NCI-H2029 treated with DMSO at 0.1 percent for 48 hours (cell line): ENCODE measurements at places on chromosomes 12 and 14.

DNA sequence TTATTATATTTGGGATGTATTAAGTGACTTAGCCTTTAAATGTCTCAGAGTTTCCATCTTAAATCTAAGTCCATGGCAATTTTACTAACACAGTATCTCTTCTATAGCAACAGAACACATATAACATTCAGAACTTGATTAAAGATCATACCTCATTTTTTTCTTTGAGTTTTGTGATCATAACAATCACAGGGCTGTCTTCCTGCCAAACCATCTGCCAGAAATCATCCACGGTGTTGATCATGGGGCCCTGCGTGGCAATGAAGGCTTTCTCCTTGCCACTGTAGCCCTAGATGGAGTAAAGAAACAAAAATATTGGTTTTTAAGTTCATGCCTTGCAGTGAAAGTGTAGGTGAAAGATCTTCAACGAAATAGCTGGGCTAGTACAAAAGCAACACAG lies 46.7 kb upstream of the PTPRB start:
- no peak for DNase-seq

DNA sequence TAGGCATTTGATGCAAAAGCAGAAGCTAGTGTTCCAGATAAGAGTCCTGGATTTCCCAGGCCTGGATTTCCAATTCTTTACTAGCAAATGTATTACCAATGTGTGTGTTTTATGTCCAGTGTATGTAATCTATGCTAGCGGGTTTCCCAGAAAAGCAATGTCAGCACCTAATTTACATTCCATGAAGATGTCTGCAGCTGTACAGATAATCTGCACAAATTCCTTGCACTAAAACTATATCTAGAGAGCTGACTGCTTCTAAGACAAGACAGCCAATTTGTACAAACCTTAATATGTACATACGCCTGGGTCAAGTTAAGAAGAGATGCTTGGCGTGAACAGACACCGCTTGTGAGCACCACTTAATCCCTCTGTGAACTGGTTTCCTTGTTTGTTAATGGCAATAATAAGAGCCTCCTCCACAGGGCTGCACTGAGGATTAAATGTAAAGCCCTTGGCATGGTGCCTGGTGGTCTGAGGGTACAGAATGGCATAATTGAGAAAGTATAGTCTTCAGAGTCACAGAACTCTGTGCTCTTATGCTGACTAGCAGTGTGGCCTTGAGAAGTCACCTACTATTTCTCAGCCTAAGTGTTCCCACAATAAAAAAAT lies 185.6 kb downstream of the EPS8 start:
- no peak for DNase-seq

- DNase-seq: no peak
These were observed 82.3 kb downstream of the PDE3A start for GRCh38 chr12:20450591-20451180.

GRCh38 chr14:34204774-34205173 lies 253.9 kb upstream of the EGLN3 start:
- DNase-seq: no peak

- DNase-seq: no peak
These were observed 45.6 kb downstream of the FNTB start for GRCh38 chr14:65032319-65032718.

- no peak for DNase-seq
These were observed 13.9 kb upstream of the CACNA2D4 start for GRCh38 chr12:1932264-1932777.

GRCh38 chr12:207804-208203 lies 6.2 kb downstream of the SLC6A12 start:
- no peak for DNase-seq

DNA sequence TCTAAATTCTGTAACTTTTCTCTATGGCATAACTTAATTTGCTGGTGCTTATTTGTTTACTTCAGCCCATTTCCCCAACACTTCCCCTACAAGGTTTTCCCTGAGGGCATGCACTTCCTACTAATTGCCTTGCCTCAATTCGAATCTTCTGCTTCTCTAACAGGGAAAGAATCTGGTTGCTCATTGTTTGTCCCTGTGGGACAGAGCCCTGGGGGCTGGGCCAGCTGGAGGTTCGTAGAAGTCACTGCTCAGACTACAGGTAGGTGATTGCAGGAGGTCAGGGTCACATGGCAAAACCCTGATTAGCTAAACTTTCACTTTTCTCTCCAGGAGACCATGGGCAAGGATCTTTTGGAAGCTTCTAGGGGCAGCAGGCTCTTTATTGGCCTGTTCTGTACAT lies 72.0 kb downstream of the ZFC3H1 start:
- no peak for DNase-seq

DNA sequence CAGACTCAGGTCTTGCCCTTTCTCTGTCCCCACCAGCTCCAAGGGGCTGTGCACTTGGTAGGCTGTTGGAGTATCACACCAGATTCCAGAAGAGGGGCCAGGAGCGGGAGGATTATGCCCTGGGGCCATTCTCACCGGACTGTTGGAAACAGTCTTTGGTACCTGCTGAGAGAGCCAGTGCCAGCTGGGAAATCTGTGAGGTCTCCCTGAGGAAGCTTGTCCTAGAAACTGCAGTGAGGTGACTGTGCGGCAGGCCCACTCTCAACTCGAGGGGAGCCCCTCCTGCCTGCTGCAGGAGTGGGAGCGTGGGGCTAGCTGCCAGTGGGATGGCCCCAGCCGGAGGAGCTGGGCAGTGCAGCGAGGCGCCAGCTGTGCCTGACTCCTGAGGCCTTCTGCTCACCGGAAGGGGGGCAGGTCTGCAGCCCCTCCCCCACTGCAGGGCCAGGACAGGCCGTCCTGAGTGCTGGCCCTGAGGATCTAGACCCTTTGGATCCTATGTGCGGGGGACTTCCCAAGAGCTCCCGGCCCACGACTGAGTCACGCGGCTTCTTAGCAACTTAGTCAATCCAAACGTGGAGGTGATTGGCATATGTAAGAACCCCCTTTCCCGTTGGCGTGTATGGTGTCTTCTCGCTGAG lies 295.2 kb downstream of the CACNA1C start:
- no peak for DNase-seq

GRCh38 chr12:75550401-75551240 lies 39.2 kb upstream of the KRR1 start:
- DNase-seq: no peak

GRCh38 chr14:32142341-32142740 lies 59.5 kb upstream of the RNU6-7 start:
- no peak for DNase-seq

DNA sequence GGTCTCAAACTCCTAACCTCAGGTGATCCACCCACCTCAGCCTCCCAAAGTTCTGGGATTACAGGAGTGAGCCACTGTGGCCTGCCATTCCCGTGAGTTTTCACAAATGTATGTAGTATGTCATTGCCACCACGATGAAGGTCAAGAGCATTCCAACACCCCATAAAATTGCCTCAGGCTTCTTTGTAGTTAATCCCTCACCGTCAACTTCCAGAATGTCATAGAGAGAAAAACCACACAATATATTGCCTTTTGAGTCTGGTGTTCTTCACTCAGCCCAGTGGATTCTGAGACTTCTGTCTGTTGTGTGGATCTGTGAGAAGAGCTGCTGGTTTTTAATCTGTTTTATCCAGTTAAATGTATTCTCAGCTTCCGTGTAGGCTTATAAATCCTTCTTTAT lies 12.6 kb upstream of the CFAP251 start:
- no peak for DNase-seq

DNA sequence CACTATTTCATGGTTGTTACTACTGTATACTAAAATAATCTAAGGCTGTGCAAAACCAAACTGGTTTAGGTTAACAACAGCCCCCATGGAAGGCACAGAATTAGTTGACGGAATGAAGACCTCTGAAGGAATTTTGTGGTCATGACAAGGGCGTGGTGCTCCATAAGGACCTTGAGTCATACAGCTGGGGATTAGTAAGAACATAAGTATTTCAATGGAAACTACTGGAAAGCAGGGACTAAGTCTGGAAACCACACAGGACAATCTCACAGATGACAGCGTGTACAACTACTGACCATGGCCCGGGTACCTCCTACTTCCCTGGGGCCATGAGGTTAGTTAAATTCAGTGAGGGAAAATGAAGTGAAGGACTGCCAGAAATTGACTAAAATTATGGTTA lies 98.5 kb upstream of the PLEKHA5 start:
- no peak for DNase-seq

DNA sequence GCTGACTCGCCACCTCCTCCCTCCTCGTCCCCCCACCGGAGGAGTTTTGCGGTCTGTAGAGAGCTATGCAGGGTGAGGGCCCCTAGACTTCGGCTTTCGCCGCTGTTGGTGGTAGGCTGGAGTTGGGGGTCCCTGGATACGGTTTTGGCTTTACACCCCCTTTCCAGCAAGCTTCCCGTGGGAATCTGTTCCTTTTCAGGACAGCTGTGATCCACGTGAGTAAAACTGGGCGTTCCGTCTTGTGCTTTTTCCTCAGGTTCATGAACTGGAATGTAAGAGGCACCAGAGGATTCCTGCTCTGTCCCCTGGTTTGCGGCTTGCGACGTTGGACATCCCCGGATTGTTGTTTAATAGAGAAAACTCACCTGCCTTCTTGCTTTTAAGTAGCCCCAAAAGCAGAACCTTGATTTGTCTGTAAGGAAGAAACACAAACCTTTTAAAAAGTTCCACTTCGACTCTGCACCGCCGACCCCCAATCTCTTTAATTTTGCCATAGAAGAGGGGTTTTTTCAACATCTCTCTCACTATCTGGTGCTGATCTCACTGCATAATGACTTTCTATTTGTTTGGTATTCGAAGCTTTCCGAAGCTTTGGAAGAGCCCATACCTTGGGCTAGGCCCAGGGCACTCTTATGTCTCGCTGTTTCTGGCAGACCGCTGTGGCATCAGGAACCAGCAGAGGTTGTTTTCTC lies 490 bp downstream of the PRORP start:
- peak; percentile 97 for DNase-seq

DNA sequence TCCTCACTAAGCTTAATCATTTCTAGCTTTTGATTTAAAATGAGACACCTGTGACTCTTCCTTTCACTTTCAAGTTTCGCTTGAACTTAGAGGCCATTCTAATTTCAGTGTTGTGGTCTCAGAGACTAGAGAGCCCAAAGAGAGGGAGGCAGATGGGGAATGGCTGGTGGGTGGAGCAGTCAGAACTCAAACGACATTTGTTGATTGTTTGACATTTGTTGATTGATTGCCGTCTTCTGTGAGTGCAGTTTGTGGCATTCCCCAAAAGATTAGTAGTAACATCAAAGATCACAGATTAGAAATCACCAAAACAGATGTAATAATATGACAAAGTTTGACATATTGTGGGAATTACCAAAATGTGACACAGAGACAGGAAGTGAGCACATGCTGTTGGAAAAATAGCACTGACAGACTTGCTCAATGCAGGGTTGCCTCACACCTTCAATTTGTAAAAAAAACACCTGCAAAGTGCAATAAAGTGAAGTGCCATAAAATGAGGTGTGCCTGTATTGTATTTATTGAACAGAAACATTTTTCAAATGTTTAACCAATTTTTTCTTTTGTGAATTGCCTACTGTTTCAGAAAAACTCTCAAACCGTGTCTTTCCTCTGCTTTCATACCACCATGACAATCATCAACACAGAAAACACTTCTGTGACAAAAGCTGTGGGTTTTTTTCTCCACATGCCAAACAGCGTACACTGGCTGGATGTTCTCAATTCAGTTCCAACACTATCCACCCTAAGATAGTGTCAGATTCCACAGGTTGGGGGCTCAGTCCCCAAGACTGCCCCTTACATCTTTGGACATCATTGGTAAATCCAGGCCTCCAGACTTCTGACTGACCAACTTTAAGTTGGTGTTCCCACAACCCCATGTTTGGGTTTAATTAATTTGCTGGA lies 376.3 kb upstream of the RGS6 start:
- DNase-seq: no peak

DNA sequence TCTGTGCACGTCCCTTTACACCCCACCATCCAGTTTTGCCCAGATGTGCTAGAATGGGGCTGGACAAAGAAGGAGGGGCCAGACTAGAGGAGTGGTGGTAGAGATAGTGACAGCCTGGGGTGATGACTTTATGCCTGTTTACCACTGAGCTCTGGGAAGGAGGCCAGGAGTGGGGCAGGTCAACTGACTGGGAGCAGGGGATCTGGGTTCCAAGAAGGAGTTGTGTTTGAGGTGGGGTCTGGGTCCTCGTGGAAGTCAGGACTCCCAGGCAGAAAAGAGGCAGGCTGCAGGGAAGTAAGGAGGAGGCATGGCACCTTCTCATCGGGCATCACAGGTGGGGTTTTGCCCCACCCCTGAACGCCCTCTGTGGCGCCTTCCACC lies 315 bp downstream of the LTB4R2 start:
- DNase-seq: peak; percentile 35

DNA sequence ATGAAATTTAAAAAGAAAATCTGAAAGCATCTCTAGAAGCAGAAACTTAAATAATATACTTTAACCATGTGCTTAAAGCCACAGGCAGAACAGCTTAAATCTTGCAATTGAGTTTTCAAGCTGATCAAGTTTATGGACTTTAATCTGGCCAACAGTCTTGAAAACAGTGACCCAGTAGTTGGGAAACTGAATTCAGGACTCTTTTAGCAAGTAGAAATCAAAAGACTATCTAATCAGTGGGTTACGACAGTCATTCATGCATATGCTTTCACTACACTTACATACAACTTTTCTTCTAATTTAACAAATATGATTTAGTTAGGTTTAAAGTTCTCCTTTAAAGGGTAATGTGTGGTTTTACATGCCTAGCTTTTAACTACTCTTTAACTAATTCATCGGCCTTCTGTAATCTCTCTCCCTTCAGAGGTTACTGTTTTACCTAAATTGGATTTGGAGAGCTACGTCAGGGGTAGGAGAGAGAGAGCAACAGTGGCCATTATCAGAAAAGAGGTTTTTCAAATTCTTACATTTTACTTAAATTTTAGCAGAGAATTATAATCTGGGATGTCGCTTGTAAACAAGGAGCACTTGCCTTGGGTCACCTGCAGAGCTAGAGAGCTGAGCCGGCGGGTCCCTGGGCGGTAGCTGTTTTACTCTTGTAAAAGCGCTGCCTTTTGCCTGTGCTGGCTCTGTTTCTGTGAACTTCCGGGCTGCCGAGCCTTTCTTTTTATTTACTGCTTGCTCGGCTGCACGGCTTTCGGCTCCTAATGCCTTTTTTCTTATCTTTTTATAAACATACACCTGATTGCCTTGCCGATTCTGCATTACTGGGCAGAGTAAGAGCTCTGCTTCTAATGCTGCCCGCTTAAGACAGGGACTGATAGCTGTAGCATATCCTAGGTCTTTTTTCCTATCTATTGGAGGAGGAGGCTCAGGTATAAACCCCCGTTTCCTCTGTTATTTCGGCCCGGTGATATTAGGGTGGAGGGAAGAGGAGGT lies 17.4 kb upstream of the LYZ start:
- peak; percentile 8 for DNase-seq

- no peak for DNase-seq
These were observed 265.9 kb upstream of the PLEKHG7 start for GRCh38 chr12:92436856-92437255.

GRCh38 chr12:4386801-4387200 lies 7.3 kb upstream of the FGF23 start:
- DNase-seq: no peak

- no peak for DNase-seq
These were observed 388.0 kb downstream of the VRK1 start for GRCh38 chr14:97185186-97185585.

GRCh38 chr12:4215229-4216186 lies 58.1 kb upstream of the CCND2 start:
- DNase-seq: no peak

GRCh38 chr12:40011775-40012129 lies 94.1 kb downstream of the SLC2A13 start:
- DNase-seq: no peak
